ENCODE measurements at places on chromosomes 2 and 18.
A peak's percentile ranks its signal among the peaks of the same experiment; 100 is the strongest.

- DNase-seq = no peak
These were observed 259.0 kb downstream of the NBAS start for GRCh38 chr2:15302154-15302553.

- DNase-seq = no peak
These were observed 16.3 kb downstream of the MGAT5 start for GRCh38 chr2:134269972-134270735.

DNA sequence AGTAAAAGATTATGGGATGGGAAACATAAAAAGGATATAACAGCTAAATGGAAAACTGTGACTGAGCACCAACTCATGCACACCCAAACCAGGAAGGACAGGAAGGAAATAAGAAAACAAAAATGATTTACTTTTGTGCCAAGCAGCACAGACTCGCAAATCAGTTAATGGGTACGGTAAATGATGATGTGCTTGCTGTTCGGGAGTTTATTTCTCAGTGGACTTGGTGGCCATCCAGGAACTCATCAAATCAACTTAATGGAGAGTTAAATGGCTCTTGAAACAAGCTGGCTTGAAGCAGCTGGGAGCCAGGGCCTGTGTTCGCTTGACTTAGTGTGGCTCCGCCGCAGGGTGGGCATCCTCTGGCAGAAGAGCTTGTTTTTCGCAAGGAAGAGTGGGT is 36.2 kb downstream of the MTCL1 start:
- DNase-seq = no peak

DNA sequence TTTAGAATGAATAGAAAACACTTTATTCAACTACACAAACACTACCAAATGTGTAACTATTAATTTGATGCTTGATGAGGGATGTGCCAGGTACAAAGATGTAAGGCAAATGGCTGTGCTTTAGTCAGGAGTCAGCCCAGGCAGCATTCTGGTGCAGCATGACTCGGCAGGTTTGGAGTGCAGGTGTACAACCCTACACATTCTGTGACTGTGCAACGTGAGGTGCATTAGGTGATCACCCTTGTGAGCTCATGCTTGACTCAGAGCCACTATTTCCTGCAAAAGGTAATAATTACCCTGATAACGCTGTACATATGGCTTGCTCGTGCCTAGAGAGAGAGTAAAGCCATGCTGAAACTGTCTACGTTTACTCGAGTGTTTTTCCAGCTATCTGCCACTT is 288.7 kb upstream of the DSEL start:
- DNase-seq = no peak

DNA sequence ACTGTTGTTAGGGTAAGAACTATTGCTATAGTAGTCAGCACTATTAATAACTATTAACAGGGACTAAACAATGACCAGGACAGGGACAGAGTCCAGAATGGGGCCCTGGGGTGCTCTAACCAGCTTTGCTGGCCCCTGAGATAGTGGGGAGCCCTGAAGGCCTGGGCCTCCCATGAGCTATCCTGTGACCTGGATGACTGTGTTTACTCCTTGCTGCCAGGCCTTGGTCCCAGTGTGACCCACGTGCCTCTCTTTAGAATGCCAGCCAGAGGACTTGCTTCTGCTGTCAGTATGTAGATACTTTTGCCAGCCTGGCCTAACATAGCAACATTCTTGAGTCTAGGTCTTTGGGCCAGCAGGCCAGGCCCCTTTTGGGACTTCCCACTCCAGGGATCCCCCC is 11.4 kb downstream of the CDK5R2 start:
- DNase-seq = no peak

- no peak for DNase-seq
These were observed 113.2 kb upstream of the CHST9 start for GRCh38 chr18:27298214-27298804.

DNA sequence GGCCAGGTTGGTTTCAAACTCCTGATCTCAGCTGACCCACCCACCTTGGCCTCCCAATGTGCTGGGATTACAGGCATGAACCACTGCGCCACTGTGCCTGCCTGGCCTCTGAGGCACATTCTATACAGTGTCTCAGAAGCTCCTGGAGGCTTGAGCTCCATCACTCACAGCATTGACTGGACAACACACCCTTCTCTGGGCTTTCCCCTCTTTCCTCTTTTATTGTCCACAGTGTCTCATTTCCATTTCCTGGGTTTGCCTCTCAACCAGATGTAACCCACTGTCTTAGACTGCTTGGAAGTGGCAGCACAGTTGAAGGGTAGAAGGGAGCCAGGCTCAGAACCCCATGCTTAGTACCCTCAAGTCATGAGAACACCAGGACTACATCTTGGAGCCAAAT is 208.1 kb downstream of the MTX2 start:
- DNase-seq = no peak

GRCh38 chr18:64253222-64253621 is 104.3 kb upstream of the LINC00305 start:
- DNase-seq = no peak

- DNase-seq = peak; percentile 53
These were observed 32.3 kb upstream of the NEB start for GRCh38 chr2:151766437-151767153.

GRCh38 chr2:128547667-128548066 is 229.0 kb upstream of the HS6ST1 start:
- DNase-seq = no peak

DNA sequence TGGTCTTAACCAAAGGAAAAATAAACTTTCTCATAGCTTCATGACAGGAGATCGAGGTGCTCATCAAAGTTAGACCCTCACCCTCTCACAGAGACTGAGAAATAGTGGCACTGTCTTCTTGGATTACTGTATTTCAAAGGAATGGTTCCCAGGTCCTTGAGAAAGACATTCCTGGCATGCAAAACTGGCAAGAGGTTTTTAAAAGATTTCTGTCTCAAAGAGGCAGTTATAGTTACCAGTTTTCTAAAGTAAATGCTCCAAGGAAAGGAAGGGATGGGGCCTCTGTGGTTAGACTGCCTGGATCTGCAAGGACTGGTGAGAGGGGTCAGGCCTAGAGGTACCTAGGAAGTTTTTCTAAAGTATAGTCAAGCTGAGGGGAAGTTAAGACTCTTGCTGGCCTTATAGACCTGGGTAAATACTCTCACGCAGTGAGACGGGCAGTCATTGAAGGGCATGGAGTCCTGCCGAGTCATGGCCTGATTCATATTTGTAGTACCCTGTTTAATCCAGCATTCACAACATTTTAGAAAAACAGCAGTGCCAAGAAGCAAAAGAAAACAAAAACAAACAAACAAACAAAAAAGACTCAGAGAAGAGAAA is 226.1 kb downstream of the DOK6 start:
- no peak for DNase-seq

DNA sequence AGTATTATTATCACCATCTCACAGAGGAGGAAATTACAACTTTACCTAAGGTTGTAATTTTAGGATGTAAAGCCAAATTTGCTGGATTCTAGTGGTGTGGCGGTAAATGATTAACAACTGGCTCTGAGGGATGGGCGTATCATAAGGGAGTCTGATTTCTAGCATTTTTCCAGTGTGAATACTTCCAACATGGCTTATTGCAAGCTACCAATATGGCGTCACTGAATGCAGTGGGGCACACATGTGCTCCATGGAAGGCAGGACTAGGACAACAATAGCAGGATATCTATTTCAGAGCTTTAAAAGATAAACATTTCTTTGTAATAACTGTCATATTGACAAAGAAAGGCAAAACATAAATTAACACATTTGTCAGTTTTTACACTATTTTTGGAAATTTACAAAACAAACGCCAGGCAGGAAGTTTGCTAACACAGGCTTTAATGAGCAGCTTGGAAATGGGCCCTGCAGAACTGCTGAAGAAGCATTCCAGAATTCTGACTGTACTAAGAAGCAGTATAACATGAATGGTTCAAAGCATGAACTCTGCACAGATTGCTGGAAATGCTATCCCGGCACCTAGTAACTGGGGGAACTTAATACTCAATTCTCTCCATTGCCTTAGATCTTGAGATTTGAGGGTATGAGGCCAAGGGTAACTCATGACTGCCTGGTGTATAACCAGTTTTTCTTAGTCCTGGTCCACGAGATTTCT is 439.3 kb upstream of the MAP2 start:
- no peak for DNase-seq

DNA sequence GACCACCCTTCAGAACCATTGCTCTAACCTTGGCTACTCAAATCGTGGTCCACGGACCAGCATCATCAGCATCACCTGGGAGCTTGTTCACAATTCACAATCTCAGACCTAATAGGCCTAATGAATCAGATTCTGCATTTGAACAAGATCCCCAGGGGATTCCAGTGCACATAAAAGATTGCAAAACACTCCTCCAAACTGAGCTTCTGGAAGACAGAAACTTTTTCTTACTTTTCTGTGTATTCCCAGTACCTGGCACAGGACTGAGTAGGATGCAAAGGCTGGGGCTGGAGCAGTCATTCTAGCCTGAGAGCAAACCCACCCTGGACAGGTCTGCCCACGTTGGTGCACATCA is 115.1 kb upstream of the COPS8 start:
- DNase-seq = no peak

All from activated T-cell treated with anti-CD3 and anti-CD28 coated beads, Interleukin-2, amount 50 U/mL, for 48 hours (primary cell).